Hematopoietic multipotent progenitor cell treated with erythropoietin and hydrocortisone succinate and interleukin-3 and kit ligand, for 4 days (in vitro differentiated cells): ENCODE measurements at places on chromosomes 3 and 15.
A peak's percentile ranks its signal among the peaks of the same experiment; 100 is the strongest.

- no peak for DNase-seq
These were observed 26.8 kb upstream of the HERC1 start for GRCh38 chr15:63860555-63860954.

DNA sequence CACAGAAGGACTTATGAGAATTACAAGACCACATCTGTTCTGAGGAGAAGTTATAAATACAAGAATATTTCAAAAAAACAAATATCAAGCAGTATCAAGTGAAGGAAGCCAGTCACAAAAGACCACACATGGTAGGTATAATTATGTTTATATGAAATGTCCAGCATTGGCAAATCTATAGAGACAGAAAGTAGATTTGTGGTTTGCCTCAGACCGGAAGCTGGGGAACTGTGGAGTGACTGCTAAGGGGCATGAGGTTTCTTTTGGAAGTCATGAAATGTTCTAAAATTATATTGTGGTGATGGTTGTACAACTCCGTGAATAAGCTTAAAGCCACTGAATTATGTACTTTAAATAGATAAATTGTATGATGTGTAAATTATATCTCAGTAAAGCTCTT, 136.9 kb downstream of the FRMD5 start:
- peak; percentile 28 for DNase-seq

- DNase-seq: no peak
These were observed 42.6 kb upstream of the SEMA6D start for GRCh38 chr15:47674586-47675232.

DNA sequence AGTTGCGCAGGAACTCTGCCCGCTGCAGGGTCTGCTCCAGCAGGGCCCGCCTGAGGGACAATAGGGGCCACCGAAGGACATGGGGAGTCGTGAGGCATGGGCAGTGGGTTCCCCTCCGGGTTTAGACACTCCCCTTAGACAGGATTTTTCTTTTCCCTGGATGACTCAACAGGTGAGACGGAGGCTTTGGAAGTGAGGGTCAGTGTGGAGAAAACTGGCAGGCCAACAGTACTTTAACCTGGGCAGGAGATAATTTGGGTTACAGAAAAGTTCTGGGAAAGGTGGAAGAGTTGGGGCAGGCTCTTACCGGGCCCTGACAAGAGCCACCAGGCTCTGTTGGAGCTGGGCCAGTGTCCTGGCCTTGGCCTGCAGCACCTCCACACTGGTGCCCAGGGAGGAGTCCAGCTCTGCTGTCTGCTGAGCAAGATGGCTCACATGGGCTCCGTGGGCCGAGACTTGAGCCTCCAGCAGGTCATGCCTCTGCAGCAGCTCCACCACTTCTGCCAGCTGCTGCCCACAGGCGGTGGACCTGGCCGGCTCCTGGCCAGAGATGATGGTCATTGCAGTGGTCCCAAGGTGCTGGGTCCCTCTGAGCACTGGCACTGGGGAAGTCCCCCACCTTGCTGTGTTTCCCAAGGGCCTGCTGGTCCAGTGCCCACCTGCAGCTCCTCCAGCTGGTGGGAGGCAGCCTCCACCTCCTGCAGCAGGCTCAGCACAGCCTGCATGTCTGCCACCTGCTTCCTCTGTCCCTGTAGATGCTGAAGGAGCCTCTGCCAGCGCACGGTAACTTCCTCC, 11.0 kb downstream of the SPTBN5 start:
- peak; percentile 35 for DNase-seq

- DNase-seq: no peak
These were observed 125.1 kb upstream of the STT3B start for GRCh38 chr3:31407665-31408064.

GRCh38 chr15:60118146-60118545, 114.0 kb downstream of the FOXB1 start:
- no peak for DNase-seq

DNA sequence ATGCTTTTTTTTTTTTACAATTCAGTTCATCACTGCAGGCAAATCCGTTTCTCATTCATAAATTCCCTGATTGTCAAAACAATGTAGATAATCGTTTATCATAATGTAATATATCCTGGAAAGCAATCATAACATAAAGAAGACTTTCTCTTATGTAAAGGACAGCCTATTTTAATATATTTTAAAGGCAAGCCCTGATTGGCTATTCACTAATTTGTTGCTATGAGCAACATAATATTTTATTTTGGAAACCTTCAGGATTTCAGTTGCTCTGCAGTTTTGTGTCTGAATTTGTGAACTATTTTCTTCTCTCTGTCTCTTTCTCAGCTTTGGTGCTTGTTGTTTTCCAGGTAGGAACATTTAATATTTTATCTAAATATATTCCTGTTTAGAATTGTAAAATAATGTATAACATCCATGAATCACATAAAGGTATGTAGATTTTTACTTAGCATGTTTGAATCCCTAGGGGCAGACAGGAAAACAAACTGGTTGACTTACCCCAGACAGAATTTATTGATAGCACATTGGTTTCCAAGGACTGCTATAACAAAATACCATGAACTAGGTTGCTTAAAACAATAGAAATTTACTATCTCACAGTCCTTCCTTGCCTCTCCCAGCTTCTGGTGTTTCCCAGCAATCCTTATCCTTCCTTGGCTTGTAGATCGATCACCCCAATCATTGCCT, 253.5 kb downstream of the CDIN1 start:
- DNase-seq: no peak

GRCh38 chr15:69323893-69324430, 25.2 kb downstream of the PAQR5 start:
- DNase-seq: no peak

DNA sequence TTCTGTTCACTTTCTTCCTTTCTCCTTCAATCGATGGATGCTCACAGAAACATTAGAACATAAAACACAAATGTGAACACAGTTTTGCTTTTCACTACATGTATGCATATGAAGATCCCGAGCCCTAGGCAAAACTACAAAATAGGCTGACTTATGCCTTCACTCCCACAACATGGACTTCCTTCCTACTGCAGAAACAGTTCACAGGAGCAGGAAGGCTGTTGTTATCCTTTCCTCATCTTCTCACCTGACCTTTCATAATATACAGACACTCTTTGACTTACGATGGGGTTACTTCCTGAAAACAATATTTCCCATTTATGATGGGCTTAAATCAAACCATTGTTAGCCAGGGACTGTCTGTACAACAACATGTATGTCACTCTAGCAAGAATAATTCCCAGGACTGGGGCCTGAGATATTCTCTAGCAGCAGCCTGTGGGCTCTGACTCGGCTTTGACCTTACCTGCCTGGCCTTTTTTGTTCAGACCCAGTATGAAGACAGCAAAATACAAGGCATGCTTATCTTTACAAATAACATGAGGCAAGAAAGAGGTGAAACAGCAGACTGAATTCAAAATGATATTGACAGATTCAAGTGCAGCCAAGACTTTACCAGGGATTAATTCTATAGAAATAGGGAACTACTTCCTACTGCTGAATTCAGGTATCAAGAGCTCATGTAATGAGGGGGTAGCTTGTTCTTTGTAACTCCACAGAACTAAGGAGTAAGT, 51.8 kb upstream of the PLXND1 start:
- DNase-seq: peak; percentile 7

GRCh38 chr3:26118165-26118564, 328.3 kb downstream of the OXSM start:
- DNase-seq: peak; percentile 10

- no peak for DNase-seq
These were observed 61.8 kb upstream of the BCHE start for GRCh38 chr3:165899066-165899465.

- no peak for DNase-seq
These were observed 766.3 kb downstream of the ZNF385D start for GRCh38 chr3:20984594-20985205.

GRCh38 chr3:36868614-36869436, 76.0 kb downstream of the TRANK1 start:
- peak; percentile 83 for DNase-seq

- no peak for DNase-seq
These were observed 3.9 kb downstream of the PLA2G4E start for GRCh38 chr15:42016971-42017370.

DNA sequence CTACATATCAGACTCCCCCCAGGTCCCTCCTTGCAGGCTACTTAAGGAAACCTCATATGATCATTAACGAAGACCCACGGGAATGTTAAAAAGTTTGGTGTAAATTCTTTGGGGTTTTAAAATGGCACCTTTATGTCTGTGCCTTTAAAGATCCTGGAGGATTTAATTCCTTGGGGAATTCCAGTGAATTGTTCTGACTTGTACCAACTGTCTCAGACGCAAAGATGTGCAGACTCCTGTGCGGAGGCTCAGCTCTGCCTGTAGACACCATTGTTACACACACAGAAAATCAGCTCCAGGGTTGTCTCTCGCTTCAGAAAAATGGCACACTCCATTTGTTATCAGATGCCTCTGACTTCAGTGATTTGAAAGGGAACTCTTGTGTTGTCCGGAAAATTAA, 414.4 kb upstream of the CFAP20DC start:
- no peak for DNase-seq

DNA sequence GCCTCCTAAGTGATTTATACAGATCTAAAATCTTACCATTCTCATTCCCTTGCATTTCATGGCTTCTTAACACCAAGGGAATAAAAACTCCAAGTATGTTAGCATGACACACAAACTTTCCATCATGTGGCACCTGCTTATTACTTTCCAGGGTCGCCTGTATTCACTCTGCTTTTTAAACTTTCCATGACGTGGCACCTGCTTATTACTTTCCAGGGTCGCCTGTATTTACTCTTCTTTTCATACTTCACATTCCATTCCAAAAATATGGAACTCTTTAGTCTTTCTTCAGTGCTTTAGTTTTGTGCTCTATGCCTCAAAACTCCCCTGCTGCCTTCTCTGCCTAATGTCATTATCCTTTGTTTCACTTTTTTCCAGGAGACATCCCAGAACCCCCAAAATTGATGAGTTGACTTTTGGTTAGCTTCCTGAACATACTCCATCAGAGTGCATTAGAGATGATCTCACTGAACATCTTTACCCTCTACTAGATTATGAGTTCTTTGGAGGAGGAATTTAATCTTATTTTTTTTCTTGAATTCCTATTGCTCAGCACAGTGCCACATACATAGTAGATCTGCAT, 47.0 kb downstream of the CALML4 start:
- DNase-seq: no peak

DNA sequence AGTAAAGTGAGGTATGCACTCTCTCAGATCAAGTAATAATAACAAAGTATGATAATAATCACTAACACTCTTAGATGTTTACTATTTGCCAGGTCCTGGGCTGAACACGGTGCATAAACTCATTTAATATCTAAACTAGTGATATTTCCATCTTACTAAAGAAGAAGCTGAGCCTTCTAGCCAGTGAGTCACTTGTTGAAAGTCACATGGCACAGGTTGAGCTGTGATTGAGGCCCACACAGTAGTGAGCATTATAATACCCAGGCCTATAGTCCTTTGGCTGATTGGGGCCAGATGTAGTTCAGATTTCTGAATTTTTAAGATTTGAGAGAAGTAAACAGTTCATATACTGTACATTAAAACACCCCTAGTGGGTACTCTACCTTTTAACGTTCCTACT, 93.2 kb upstream of the CCDC80 start:
- DNase-seq: no peak

GRCh38 chr15:80437334-80437891, 33.2 kb downstream of the ARNT2 start:
- DNase-seq: no peak

DNA sequence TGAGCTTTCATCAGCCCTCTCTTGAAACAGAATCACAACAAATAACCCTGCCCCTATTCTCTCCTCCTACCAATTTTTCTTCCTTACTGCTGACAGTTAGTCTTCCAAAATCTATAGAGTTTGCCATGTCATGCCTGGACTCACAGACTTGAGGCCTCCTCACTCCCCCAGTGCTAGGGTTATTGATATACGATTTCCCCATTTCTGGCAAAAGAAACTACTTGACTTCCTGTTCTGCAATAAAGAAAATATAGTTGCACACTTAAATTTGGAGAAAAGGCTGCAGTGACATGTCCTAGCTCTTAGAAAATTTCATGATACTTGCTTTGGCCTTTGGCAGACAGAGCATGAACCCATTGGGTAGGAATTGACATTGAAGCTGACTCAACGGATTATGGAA, 75.9 kb downstream of the CYP19A1 start:
- DNase-seq: no peak

- no peak for DNase-seq
These were observed 48.5 kb downstream of the USP13 start for GRCh38 chr3:179701176-179701827.

DNA sequence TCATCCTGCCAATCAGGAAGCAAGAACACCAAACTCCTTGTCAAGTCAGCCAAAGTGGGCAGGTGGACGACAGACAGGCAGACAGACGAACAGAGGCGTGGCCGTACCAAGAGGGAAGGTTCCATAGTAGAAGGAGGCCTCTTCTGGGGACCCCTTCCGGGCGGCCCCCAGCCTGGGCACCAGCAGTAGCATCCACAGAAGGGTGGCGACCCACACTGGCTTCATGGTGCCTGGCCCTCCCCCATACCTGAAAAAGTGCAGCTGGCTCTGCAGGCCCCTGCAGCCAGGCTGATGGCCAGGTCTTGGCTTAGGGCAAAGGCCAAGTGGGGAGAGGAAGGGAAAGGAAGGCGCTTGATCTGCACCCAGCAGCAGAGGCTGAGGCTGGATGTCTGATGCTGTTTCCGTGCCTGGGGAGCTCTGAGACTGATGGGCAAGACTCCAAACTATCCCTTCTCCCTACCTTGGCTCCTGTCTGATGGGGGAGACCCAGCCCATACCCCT, 607 bp downstream of the LCTL start:
- DNase-seq: no peak

DNA sequence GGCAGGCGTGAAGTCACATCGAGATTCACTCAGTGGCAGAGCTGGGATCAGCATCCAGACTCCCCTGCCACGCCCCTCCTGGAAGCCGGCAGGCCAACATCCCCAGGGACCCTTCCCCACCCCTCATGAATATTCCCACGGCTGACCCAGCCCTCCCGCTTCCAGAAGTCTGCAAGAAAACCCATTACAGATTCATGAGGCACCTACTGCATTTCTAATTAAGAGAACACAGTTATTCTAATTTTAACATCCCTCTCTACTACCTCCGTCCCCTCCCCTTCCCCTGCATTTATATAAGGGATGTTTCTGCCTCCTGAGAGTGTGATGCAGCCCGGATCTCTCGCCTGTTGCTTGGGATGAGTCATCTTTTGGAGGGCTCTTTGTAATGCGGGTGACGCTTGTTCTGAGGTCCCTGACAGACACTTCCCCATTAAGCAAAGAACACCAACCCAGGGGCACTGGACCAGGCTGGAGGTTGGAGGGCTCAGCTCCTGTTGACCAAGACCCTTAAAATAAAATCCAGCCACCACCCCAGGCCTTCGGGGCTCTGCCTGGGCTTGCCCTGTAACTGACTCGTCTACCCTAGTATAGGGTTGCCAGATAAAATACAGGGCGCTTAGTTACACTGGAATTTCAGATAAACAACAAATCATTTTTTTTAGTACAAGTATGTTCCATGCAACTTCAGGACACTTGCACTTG, 118.7 kb downstream of the NUP210 start:
- peak; percentile 82 for DNase-seq

- no peak for DNase-seq
These were observed 142.4 kb upstream of the KCNMB2 start for GRCh38 chr3:178393824-178394223.

DNA sequence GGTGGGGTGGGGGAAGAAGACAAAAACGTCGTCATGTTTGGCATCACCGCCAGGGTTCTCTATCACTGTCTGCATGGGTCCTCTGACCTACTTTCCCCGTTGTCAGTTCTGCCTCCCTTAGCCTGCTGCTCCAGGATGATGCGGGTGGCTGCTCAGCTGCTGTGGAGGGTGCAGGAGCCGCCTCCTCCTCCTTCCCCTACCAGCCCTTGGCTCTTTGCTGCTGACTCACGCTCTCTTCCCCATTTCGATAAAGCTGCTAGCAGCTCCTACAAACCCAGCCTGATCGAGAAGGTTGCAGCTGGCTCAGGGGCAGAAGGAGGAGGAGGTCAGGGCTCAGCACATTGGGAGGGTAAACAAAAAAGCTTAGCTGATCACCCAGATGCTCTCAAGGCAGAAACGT, 49.5 kb upstream of the SEC13 start:
- DNase-seq: peak; percentile 89
